NCI-H2081 treated with DMSO at 0.1 percent for 48 hours (cell line): ENCODE measurements at places on chromosomes 2 and 18.

DNA sequence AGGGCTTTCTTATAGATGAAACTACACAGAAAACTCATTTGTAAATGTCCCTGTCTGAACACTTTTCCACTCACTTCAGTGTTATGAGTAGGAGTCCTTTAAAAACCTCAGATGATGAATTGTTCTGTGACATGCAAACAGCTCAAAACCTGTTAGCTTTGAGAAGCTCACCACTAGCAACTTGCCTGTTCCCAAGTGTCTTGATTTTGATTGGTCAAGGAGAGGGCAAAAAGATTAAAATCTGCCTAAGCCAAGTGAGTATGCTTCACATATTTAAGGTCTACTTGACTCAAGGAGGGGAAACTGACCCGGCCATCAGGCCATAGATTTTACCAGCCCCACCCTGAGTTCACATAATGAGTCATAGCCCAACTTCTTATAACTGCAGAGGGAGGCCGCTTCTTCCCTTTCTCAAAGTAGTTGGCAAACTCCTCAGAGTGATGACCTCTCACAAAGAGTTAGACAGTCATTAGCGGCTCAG, 45.2 kb upstream of the MEIS1 start:
- DNase-seq, result no peak

GRCh38 chr2:12076810-12077209, 330.4 kb downstream of the LPIN1 start:
- no peak for DNase-seq

DNA sequence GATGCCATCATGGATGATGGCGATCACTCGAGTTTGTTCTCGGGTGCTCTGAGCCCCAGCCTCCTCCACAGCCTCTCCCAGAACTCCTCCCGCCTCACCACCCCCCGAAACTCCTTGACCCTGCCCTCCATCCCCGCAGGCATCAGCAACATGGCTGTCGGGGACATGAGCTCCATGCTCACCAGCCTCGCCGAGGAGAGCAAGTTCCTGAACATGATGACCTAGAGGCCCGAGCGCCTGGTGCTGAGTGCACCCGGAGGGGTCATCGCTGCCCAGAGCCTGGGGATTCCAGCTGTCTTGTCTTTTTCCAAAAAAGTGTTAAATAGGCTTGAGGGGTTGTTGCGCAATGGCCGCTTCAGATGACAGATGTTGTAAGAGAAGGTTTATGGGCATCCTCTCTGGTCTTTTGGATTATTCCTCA, 254.8 kb downstream of the GLI2 start:
- DNase-seq, result no peak

GRCh38 chr18:35616664-35617423, 35.3 kb downstream of the GALNT1 start:
- no peak for DNase-seq

DNA sequence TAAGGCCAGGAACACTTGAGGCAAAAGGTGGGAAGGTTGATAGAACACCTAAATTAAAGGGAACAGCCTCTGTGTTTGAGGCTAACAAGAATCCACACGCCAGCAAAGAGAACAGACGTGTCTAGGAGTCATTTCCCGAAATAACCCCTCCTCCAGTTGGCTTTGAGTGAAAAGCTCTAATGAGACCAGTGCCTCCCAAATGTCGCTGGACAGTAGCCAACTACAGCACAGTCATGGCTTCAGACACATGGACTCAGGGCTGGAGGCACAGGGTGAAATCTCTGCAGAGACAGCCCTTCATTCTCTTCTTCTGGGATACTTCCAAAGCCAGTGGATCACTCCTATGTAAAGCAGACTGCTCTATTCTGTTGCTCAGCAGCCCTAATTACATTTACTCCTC, 49.6 kb downstream of the SOWAHC start:
- no peak for DNase-seq

GRCh38 chr2:218436992-218437391, 18.1 kb downstream of the VIL1 start:
- DNase-seq, result no peak

DNA sequence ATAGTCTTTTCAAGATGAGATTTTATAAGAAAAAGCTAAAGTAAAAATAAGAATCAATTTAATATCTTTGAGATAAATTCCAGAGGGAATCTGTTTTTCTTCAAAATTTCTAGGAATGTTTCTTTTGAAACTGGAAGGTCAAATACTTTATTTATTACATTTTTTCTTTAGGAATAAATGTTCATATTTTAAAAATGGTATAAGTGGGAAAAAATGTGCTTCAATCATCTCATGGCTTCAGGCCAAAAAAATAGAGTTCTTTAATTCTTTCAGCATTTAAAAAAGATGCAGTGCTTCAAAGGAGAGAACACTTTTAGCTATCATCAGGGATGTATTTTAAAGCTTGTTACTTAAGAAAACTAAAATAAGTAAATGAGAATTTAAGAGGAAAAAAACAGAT, 110.6 kb downstream of the NEB start:
- DNase-seq, result no peak

DNA sequence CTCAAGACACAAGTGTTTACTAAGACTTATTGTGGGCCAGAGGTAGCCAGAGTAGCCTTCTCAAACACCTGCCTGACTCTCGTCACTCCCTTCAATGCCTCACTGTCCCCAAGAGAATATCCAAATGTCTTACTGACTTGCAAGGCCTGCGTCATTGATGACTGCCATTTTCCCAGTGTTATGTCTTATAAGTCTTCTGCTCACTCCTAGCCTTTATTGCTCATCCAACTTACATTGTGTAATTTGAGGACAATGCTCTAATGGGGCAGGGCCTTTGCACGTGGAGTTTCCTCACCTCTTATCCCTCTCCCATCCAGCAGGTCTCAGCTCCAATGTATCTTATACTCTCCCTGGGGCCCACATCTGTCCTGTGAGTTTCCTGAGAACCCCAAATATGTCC, 10.1 kb upstream of the CD226 start:
- DNase-seq, result no peak

DNA sequence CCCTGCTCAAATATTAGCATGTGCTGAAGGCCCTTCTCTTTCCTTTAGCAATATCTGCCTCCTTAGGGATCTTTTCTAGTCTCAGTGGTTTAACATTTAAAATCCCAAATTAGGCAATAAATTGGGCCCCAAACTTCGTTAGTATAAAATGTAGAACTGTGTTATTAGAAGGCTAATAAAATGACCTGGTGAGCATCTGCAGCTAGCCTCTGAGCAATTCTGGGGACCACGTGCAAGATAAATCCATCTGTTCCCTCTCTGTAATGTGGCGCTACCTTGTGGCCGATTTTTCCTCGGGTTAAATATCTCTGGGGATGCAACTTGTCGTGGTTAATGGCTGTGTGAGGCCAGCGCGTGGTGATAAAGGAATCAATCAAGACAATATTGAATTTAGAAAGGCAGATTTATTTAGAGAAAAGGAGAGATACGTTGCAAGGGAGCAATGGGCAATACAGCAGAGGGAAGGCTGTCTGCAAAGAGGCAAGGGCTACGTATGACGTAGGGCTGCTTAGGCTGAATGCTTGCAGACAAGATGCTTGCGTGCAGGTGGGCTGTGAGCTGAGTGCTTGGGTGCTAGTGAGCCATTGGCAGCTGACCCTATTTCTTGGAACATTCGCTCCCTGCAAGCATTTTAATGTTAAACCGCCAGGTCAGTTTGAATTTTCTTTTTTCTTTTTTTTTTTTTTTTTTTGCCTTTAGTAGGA, 18.5 kb upstream of the IL36G start:
- DNase-seq, result no peak

GRCh38 chr2:98454500-98455235, 10.0 kb downstream of the INPP4A start:
- DNase-seq, result no peak

- DNase-seq, result no peak
Measured at GRCh38 chr2:127196998-127197397, 23.1 kb downstream of the CYP27C1 start.

DNA sequence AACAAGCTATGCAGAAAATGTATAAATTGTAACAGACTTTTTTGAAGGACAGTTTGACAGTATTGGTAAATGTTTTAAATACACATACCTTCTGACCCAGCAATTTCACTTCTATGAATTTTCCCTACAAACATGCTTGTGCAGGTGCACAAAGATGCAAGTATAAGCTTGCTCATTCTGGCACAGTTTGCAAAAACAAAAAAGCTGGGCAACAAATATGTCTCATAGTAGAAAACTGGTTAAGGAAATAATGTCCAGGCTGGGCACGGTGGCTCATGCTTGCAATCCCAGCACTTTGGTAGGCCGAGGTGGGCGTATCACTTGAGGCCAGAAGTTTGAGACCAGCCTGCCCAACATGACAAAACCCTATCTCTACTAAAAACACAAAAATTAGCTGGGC, 96.9 kb upstream of the NEDD4L start:
- DNase-seq, result no peak

- no peak for DNase-seq
Measured at GRCh38 chr2:187552828-187553681, 1.2 kb downstream of the TFPI start.

DNA sequence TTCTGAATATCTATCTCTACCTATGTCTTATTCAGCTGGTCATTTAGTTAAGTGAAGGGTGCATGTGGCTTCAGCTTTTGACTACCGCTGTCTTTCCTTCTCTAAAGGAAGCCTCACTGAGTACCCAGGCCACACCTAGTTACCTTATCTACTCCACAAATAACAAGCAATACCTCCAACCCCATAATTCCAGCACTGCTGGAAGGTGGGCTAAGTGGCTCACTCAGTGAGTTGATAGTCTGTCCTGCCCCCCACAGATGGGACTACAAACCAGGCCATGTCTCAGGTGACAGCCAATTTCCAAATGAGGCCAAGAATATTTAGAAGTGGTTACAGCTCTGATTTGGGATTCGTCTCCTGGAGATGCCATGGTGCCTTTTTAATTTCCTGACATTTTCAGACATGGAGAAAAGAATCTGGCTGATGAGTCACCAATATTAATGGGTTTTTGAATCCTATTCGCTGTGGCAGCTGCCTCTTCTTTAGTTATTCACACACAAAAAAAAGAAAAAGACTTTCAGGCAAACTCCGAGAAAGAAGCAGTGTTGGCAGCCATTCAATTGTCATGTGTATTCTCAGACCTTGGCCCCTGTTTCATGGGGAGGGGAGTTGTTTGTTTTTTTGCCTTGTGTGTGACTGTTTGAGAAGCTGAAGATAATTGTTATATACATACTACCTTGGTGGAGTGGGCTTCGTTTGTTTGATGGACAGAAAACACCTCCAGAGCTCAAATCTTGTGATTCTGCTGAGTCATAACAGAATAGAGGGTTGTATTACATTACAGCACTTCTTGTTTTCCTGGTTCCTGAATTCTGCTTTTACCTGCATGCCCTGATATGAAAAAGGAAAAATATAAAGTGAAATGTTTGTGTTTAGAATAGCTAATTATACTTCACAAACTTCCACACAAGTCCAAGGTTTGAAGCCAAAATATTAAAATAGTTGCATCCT, 64.2 kb downstream of the SCG2 start:
- peak; percentile 72 for DNase-seq

DNA sequence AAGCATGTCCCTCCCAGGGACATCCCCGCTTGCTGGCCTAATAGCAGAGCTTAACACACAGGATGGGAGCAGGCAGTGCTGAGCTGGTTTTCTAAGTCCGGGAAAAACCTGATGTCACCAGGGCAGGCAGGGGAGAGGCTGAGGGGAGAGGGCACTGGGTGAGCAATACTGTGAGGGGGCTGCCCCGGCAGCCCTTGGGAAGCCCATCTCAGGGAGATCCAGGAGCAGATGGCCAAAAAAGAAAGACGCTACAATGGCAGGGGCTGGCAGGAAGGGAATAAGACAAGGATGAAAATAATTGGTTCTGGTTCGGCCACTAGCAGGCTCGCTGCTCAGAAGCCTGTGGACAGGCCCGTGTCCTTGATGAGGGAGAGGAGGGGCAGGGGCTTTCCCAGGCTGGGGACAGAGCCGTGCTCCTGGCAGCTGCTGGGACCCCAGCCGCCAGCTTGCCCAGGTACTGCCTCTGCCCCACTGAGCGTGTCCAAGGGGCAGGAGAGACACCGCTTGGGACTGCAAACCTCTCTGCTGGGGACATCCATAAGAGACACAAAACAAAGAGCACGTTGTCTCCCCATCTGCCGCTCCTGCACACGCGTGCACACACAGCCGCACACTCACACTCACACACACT, 30.2 kb downstream of the SMAD7 start:
- DNase-seq, result no peak

GRCh38 chr2:79695248-79695647, 182.4 kb downstream of the CTNNA2 start:
- DNase-seq, result no peak

- no peak for DNase-seq
Measured at GRCh38 chr18:41613003-41613609, 341.9 kb upstream of the PIK3C3 start.

DNA sequence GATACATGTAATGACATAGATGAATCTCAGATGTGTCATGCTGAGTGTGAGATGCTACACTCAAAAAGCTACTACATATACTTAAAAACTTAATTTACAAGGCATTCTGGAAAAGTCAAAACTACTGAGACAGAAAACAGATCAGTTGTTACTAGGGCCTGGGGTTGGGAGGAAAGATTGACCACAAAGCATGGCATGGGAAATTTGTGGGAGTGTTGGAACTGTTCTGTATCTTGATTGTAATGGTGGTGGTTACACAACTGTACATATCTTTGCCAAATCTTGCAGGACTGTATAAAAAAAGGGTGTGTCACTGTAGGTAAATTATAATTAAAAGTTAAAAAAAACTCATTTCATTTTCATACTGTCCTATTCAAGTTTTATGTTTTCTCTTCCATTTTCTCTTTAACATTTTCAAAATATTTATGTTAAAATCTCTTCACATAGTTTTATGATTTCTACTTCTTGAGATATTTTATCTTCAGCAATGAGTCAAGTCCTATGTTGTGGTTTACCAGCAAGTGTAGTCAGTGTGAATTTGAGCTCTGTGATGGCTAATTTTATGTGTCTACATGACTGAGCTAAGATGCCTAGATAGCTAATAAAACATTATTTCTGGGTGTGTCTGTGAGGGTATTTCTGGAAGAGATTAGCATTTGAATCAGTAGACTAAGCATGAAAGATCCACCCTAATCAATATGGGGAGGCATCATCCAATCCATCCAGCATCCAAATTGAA, 58.6 kb upstream of the VRK2 start:
- no peak for DNase-seq

GRCh38 chr2:162265666-162266459, 22.6 kb upstream of the FAP start:
- DNase-seq, result no peak

- no peak for DNase-seq
Measured at GRCh38 chr18:10912790-10913545, 236.4 kb downstream of the PIEZO2 start.
